GOT3 (cell line): ENCODE measurements at places on chromosomes 2 and 18.

DNA sequence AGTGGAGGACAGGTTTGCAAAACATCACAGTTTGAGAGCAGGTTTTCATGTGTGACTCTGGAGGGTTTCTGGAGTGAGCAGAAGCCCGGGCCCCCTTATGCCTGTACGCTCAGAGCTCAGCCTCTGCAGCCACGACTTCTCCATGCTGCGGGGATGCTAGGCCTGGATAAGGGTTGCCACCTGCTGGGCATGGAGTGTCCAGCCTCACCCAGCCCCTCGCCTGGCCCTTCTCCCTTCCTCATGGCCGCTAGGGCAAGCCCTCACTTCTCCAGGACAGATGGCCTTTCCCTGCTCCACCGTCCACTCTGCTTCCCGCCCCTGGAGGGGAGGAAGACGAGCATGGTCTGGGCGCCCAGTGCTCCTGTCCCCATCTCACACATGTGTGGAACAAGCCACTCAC, 318.7 kb downstream of the GBX2 start:
- DNase-seq: no peak

- DNase-seq: no peak
Measured at GRCh38 chr2:33153008-33153407, 206.3 kb downstream of the LTBP1 start.

DNA sequence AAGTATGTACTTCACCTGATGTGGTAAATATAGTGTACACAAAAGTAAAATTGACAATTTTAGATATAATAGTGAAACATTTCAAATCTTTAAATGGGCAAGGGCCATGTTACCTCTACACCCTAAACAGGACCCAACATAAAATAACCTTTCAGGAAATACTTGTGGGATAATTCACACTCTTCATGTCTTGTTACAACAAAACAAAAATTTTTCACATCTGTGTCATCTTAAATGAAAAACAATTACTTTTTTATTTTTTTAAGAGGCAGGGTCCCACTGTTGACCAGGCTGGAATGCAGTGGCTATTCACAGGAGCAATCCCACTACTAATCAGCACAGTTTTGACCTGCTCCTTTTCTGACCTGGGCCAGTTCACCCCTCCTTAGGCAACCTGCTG, 42.1 kb downstream of the SRBD1 start:
- DNase-seq: no peak

GRCh38 chr2:10166676-10167292, 44.2 kb downstream of the RRM2 start:
- DNase-seq: no peak

- no peak for DNase-seq
Measured at GRCh38 chr2:112516801-112517200, 25.5 kb upstream of the POLR1B start.

DNA sequence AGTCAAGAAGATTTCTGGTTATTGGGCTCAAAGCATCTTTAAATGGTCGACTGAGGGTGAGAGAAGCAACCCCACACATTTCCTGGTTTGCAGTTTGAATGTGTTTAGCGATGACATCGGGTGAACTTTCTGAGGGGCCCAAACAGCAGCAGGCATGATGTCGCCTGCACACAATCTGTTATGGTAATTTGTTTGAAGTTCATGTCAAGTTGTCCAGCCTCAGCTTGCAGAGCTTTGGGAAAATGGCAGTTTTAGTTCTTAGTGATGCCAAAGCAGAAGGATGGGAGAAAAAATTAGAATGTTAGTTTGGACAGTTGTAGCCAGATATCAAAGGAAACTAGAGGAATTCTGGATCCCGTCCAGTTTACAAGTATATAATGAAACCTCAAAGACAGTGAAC, 284.6 kb downstream of the MBD5 start:
- no peak for DNase-seq

- DNase-seq: no peak
Measured at GRCh38 chr2:105309147-105309545, 20.4 kb downstream of the TGFBRAP1 start.

GRCh38 chr18:33577685-33578517, at the start of gene ASXL3:
Gene ASXL3, plus strand, starts transcription at chr18:33578219. Its CDS starts 413 bp downstream, at chr18:33578632.
- no peak for DNase-seq

GRCh38 chr2:28071221-28071620, 180.7 kb downstream of the BABAM2 start:
- no peak for DNase-seq

DNA sequence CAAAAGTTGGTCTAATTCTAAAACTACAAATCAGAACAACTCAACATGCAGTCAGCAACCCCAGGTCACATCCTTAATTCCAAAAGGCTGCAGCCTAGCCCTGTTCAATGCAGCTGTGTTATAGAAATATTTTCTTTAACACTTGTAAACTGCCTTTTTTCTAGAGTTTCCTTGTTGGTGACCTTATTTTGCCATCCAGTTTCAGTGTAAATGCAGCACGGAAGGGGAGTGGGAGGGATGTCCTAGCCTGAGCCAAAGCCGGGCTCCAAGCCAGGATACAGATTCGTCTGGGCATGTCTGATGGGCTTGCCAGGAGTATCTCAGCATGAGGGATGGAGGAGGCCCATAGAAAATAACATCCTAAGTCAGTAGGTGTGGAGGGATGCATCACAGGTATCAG, 17.7 kb upstream of the SP3 start:
- DNase-seq: no peak

DNA sequence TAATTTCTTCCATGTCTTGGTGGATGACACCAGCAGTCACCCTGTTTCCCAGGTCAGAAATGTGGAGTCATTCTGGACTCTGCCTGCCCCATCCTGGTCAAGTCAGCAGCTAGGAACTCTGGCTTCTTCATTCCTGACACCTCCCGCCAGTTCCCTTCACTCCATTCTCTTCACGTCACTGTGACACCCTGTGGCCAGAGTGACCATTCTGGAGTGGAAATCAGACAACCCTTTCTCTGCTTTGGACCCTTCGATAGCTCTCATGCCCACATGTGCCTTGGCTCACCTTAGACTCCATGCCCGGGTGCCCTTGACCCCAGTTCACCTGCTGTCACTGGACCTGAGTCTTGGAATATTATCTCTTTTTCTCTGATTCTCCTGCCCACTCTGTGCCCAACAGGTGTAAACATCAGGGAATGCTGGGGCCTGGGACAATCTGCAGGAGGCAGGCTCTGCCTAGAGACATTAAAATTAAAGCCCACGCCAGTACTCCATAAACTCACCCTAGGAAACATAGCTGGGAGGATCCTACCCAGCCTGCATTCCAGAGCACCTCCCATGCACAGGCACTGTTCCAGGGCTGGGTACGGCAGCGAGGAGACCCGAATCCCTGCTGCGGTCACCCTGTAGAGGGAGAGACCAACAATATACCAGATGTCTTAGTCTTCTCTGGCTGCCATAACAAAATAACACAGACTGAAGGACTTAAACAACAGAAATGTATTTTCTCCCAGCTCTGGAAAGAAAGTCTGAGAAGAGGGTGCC, 41.1 kb upstream of the FAHD2A start:
- DNase-seq: no peak

DNA sequence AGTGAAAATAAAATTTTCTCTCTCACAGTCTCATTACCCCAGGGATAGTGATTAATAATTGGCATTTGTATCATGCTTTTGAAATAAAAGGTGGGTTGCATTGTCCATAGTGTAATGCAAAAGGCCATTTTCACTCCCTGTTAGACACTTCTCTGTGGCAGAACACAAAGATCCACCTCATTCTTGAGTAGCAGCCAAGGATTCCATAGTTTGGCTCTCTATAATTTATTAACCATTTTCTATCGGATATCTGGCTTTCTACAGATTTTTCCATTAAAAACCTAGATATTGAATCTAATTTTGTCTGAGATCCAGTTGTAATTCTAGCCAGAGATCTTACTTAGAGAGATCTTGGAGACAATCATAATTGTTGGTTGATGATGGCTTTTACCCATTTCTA, 39.0 kb downstream of the CDCA7 start:
- DNase-seq: no peak

- no peak for DNase-seq
Measured at GRCh38 chr18:23405636-23406035, 47.5 kb upstream of the RIOK3 start.

- DNase-seq: no peak
Measured at GRCh38 chr2:70768590-70769085, 638 bp upstream of the ADD2 start.

GRCh38 chr18:3048121-3048520, 35.2 kb upstream of the LPIN2 start:
- no peak for DNase-seq

GRCh38 chr18:51383711-51384110, 186.2 kb upstream of the MEX3C start:
- DNase-seq: no peak
